Thyroid gland (tissue), 4 donors: ENCODE measurements at places on chromosomes 7 and 10. TPM values are rescaled to one million over a fixed set of nuclear protein-coding genes. Genes with fewer than 3 reads are reported as not detected.

- DNase-seq: no peak
These were observed 32.2 kb downstream of the MYL10 start for GRCh38 chr7:101596898-101597297.

GNGT1 gene
- total RNA-seq: not detected

NME8 gene
- not detected for total RNA-seq

BTBD16 gene
- 0.11 TPM for total RNA-seq

PTPN20 gene
- total RNA-seq: 1.7 TPM

DNA sequence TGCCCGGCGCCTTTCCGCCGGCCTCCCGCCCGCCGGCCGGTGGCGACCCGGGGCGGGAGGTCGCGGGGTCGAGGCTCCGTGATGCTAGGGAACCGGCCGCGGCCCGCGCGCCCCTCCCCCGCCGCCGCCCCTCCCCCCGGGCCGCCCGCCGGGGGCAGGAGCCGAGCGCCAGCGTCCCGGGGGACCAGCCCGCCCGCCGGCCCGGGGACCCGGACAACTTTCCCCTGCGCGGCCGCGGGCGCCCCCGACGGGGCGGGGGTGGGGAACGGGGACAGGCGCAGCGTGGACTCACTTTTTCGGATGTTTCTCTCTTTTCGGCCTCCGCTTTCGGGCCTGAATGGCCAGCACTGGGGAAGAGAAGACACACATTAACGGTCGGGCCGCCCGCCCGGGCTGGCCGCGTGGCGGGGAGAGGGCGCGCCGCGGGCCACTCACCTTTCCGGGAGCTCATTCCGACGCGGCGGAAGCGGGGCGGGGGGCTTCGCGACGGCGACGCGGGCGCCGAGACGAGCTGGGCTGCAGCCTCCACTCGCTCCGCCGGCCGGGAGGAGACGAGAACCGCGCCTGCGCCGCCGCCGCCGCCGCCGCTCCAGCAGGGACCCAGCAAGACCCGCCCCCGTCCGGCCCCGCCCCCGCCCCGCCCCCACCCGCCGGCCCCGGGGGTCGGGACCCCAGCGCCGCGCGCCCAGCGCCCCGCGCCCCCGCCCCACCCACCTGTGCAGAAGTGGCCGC, at the start of gene SRPK2:
TSS of gene SRPK2 (minus strand) at position 566 of the 732 bp plus-strand sequence.
- peak; percentile 76 for DNase-seq

DNA sequence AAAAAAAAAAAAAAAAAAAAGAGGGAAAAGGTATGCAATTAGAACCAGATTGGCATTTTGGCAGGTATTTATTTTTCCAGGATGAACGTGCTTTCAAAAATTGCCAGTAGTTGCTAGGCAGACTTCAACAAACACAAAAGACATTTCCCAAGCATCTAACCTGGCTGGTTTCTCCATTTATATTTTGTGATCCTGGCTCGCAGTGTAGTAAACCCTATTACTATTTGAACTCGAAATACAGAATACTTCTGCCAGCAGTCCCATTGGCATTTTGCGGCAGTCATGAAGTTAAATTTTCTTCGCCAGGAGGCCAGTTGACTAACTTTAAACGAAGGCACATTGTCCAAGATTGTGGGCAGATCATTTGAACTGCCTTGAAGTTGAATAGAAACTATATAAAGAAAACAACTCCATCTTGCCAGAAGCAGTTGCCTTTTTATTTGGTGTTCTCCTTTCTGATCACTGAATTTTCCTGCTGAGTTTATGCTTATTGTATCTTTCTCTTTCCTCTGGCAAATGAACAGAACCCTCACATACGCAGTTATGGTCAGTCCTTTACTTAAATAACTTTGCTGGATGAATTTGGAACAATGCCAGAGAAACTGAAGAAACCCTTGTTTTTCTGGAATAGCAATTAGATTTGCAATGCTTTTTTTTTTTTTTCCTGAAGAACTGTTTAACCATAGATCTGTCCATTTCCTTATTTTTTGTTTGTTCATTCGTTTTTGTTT, 132.9 kb downstream of the BICC1 start:
- DNase-seq: no peak

ERVW-1 gene
- not detected for total RNA-seq

DNA sequence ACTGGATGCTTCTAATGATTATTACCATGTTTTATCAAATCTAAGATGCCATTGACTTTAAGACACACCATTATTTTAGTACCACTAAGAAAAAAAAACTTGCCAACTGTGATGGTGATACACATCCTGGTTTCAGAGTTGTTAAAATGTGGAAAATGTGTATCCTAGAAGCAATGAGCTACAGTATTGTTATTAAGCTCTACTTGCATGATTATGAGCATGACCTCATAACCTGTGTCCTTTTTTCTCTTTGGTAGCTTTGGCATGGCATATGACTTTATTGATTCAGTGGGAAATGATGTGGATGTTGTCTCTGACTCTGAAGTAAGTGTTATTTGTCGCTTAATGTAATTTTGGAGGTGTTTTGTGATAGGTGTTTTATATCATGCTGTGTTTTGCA, 3.3 kb downstream of the EDRF1 start:
- no peak for DNase-seq

ARHGEF35 gene
- 69.1 TPM for total RNA-seq

DNA sequence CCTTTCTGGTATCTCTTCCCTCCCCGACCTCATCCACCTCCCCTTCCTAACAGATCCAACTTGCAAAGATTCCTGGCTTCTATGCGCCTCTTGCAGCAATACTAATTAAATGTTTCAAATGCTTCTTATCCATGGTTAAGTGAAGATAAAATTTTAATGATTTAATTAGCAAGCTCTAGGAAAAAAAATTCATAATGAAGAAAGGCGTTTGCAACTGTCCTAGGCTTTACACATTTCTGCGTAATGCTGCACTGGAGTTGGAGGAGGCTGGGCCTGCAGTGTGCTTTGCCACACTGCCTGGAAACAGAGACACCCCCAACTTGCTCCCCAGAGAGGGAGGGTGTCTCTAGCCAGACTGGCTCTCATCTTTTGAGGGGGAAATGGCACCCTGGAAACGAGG, 123.9 kb upstream of the CARD11 start:
- no peak for DNase-seq

- no peak for DNase-seq
These were observed 205.8 kb downstream of the HECW1 start for GRCh38 chr7:43318188-43318770.

DNA sequence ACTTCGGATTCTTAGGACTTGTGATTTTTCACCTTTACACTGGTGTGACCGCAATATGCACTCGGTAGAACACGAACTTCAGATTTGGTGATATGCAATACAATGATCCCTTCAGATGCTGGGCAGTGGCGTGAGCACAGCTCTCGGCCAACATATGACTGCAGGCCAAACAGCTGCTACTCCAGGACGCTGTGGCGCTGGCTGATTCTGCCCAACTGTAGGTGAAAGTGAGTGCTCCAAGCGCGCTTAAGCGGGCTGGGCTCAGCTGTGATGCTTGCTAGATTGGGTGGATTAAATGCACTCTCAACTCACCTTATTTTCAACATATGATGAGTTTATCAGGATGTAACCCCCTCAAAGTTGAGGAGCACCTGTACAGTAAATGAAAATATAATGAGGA, 137.6 kb upstream of the RET start:
- no peak for DNase-seq

FOXP2 gene
- 27.9 TPM for total RNA-seq

DNA sequence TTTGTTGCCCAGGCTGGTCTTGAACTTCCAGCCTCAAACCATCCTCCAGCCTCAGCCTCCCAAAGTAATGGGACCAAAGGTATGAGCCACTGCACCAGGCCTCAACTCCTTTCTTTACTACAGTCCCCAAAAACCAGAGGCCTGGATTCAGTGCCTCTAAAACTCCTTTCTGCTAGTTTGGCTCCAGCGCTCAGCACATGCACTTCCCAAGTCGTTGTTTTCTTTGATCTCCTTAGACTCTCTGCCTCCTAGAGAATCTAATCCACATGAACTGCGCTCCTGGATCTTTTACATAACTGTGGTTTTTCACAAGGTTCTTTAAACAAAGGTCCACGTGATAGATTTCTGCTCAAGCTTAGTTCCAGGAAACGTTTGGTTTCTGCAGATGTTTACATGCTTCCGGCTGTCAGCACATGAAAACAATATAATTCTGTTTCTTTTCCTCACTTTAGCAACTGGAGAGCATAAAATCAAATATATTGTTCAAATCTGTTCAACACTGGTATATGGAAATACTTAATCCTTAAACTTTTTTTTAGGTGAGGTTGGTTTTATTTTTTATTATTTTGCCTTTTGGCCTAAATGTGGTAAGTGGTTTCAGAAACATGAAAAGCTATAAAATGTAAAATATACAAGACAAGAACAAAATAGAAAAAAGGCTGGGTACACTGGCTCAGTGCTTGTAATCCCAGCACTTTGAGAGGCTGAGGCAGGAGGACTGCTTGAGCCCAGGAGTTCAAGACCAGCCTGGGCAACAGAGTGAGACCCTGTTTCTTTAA, 270.5 kb upstream of the MKLN1 start:
- no peak for DNase-seq
